H1 (cell line): ENCODE measurements at places on chromosomes 1 and 21. TPM values are rescaled to one million over a fixed set of nuclear protein-coding genes. Genes with fewer than 3 reads are reported as not detected.

DNA sequence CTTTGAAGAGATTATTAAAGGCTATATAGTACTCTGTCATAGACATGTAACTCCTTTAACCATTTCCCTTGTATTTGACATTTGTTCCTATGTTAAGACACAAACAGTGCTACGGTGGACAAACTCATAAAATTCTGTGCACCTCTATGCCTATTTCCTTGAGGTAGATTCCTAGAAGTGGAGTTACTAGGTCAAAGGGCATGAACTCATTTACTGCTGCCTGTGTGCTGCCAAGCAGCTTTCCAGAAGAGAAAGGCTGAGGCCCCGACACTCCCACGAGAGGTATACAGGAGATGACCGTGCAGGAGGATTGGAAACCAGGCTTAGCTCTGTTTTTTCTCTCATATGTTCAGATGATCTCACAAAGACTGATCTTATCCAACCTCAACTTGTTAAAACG lies 34.4 kb upstream of the TENT5C start:
- no peak for DNase-seq

ADAM30 gene
- not detected in 2 replicates for polyA plus RNA-seq

SPATA6 gene
- 2.4 and 3.1 TPM in 2 replicates for polyA plus RNA-seq

GRCh38 chr1:68198752-68199151 lies 33.6 kb downstream of the WLS start:
- DNase-seq: no peak

DNA sequence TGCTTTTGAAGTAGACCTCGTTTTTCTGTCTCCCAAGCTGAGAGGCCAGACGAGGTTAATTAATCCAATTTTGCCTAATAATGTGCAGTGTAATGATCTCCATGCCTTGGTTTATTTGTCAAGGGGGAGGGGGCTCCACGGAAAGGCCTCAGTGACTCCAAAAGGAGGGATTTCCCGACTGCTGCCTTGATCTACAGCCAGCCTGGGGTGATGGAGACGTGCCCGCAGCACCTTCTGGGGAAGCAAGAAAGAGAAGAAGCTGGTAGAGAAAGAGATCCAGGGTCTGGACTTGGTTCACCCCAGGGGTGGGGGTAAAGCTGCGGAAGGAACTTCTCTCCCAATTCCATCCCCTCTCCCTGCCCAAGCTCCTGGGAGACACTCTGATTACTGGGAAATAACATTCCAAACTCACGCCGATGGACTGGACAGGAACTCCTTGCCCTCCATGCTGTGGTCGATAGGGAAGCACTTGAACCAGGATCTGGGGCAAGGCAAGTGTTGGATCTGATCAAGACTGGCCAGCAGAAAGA lies 44.1 kb upstream of the SIM2 start:
- no peak for DNase-seq

- DNase-seq: no peak
These were observed 1.2 kb downstream of the MAN1A2 start for GRCh38 chr1:117368116-117369108.

OR6K3 gene
- not detected in 2 replicates for polyA plus RNA-seq

DNA sequence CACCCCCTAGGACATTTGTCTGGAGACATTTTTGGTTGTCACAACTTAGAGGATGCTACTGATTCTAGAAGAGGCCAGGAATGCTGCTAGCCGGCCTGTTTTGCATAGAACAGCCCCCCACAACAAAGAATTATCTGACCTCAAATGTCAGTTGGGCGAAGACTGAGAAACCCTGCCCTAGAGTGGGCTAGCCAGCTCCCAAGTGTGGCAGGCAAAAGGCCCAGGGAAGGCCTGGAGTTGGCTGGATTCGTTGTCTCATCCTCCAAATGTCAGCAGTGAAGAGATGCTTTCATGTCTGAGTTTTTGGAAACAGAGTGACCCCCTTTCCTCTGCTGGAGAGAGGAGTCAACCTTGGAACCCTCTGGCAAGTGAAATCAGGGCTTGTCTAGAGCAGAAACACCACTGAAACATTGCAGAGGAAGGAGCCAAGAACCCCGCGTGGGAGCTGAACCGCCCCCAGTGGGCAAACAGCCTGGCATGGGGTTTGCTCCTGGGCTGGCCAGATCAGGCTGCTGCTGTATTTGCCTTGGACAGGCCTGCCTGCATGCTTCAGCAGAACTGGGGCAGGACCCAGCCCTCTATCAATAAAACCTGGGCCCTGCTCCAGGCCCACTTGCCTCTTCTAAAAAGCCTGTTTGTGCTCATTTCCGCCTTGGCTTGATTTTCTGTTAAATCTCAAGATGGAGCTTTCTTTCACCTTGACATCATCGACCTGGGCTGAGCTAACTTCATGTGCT lies 32.9 kb downstream of the RASSF5 start:
- DNase-seq: no peak

GRCh38 chr1:53196017-53196484 lies 573 bp upstream of the CPT2 start:
- no peak for DNase-seq

DNA sequence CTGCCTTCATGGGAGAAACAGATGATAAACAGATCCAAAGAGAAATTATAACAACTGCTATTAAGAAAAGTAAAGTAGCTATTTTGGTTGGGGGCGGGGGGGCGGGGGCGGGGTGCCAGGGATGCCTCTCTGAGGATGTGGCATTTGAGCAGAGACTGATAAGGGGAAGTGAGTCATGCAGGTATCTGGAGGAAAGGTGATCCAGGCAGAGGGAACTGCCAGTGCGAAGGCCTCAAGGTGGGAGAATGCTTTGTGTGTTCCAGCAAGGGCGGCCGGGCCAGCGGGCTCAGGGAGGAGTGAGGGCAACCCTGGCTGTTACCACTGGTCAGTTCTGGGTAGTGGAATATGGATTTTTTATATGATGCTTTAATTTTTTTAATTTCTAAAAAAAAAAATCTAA lies 7.0 kb upstream of the TNFRSF1B start:
- no peak for DNase-seq

- DNase-seq: peak; percentile 49
These were observed at the start of gene MAP1LC3C for GRCh38 chr1:241999026-241999425. Gene MAP1LC3C (minus strand): TSS chr1:241999098. CDS start chr1:241999008, 90 bp downstream.

DNA sequence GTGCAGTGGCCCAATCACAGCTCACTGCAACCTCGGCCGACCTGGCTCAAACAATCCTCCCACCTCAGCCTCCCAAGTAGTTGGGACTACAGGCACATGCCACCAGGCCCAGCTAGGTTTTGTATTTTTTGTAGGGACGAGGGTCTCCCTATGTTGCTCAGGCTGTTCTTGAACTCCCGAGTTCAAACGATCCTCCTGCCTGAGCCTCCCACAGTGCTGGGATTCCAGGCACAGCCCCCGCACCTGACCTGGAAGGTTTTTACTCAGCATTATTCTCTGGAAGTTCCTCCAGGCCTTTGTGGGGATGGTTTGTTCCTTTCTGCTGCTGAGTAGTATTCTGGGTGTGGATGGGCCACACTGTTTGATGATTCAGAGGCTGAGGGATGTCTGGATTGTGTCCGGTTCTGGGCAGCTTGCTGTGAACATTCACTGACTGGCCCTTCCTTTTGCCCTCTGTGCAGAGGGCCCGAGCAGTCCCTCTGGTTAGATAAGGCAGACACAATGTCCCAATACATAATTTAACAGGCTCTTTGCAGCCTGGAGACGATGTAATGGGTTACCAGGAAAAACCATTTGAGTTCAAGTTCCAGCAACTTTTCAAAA lies 6.0 kb upstream of the TRAPPC10 start:
- DNase-seq: no peak

DNA sequence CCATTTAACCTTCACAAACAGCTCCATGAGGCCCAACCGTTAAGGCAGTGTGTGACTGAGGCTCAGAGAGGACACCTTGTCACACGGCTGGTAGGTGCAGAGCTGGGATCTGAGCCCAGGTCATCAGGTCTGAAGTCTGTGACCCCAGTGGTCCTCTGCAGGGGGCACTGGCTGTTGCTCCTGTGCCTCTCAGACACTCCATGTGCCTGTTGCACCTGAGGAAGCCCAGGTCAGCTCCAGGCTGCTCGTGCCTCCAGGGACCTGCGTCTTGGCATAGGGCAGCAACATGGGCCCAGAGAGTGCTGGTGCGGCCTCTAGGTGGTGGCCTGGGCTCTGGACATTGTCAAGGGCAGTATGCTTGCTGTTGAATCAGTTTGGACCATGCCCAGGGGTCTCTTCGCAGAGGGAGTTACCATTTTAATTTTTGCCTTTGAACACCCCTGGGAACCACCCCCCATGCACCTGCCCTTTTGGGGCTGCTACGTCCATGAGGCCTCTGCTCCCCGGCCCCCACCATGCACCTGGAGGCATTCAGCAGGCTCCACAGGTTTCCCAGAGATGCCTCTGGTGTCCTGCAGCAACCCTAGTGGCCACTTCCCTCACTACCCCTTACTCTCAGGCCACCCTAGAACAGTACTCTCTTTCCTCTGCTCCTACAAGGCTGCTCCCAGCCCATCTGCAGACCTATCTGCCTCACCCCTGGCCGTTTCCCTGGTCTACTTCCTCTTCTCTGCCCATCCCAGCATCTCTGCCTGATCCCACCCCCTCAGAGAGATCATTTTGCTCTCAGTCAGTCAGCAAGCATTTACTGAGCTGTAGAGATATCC lies 25.2 kb upstream of the EPS8L3 start:
- no peak for DNase-seq

DNA sequence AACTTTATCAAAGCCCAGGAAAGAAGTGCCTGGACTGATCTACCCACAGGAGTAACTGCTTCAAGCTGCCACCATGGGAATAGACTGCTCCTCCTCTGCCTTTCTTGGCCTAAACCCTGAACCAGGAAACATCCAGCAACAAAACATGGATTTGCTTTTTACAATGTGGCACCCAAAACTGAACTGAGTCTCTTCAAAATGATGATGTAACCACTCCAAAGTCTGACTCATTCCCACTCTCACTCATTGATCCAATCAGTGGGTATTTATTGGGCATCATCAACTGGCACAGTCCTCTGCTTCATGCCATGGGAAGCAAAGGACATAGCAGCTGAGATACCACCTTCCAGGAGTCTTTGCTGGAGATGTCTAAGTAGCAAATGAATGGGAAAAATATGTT lies 23.5 kb downstream of the CYP4A22 start:
- no peak for DNase-seq

- peak; percentile 89 for DNase-seq
These were observed 504.2 kb downstream of the SMYD3 start for GRCh38 chr1:246002725-246003441.

GRCh38 chr1:176205332-176205914 lies 1.7 kb downstream of the COP1 start:
- no peak for DNase-seq
